ENCODE measurements at places on chromosomes 3 and 15.

DNA sequence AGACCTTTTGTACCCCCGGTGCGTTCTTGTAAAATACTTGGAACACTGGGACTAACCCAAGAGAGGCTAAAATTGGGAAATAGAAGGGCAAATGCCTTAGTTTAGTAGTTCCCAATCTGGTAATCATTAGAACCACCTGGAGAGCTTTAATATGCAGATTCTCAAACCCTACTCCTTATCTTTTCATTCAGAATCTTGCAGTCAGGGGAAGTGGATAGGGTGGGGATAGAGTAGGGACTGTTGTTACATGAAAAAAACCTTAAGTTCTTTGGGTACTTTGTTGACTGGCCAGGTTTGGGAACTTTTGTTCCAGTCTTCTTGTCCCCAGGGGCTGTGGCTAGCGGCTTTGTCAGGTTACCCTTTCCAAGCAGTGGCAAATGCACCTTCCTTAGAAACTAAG is 15.9 kb downstream of the MAPKBP1 start:
- DNase-seq = no peak

DNA sequence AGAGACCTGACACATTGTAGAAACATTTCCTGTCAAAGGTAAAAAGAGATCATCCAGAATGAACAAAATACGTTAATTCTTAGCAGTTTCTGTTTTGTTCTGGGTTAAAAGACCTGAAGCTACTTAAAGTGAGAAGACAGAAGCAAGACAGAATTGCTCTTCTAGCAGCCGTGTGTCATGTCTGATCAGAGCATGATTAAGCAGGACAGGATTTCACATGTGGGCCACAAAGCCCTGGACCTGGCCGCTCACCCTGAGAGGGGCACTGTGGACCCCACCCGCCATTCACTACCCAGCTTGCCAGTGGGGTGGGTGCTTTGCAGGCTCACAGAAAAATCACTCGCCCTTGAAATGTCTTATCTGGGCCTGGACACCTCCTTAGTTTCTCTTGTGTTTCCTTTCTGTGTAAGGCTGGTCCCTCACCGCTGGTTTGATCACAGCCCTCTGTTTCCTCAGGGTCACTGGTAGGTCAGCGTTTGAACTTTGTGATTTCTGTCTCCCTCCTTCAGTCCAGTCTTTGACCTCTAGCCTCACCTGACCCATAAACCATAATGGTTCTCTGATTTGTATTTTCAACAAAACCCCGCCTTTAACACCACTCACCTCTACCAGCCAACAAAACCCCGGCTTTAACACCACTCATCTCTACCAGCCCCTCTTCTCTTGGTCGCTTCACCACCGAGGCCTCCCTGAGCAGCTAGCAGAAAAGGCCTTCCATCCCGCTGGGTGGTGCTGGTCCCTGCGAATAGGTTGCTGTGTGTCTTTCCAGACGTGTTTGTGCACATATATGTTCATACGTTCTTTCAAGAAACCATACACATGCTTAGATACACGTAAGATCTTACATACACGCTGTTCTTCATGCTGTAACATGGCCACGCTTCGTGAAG is 185.0 kb downstream of the OR4M2 start:
- DNase-seq = no peak

DNA sequence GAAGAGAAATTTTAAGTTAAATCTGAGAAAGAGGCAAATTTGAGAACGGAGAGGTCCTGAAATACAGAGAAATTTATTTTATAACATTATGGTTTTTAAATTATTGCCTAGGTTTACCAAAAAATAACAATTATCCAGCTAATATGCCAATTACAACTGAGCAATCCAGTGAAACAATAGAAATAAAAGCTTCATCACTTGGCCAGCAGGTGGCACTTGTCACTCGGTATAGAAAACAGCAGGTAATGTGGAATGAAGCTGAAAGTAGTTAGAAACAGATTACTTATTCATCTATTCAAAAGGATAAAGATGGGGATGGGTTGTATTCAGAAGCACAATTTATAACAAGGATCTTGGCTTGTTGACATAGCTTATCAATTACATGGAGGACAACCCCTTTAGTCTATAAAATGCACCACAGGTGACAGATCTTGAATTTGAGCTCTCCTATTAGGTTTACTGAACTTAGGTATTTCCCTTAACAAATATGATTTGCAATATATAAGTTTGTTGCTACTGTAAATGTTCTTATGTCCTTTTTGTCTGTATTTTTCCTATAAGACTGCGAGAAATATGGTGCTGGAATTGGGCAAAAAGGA is 70.1 kb upstream of the GUCA1C start:
- DNase-seq = peak; percentile 37

DNA sequence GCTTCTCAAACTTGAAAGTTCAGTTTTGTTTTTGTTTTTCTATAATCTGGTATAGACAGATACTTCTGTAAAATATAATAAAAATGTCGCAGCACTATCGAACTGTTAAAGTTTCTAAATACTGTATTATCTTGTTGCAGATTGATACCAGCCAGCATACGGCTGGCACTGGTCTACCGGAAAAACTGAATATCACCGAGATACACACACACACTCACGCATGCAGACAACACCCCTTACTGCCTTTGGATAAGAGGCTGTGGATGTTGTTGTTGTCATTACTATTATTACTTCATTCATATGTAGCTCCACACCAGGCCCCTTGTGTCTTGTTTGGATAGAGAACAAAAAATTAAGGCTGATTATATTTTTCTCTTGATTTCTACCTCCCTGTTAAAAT is 32.4 kb downstream of the MAP6D1 start:
- peak; percentile 31 for DNase-seq

GRCh38 chr15:57462381-57462780 is 86.1 kb downstream of the CGNL1 start:
- no peak for DNase-seq

- no peak for DNase-seq
Measured at GRCh38 chr15:76162784-76163456, 103.1 kb downstream of the TMEM266 start.

DNA sequence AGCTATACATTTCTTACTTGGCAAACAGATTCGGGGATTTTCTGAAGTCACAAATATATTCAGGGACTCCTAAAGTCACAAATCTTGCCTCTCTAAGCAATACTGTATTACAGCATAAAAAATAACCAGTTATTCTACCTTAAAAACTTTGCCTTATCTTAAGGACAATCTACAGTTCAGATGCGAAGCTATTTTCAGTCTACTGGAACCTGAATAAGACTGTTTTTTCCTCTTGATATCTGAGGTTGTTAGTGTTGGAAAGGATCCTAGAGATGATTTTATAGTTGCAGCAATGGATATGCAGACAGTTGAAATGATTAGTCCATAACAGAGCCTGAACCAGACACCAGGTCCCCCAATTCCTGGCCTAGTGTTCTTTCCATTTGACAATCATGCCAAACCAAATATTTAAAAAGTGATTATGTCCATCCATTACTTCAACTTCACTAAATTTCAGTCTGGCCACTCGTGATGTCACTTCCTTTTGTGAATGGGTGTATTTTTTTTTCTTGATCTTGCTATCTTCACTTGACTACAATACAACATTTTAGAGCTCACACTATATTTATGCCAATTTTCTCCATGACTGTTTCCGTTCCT is 1.8 kb downstream of the HDGFL3 start:
- no peak for DNase-seq

DNA sequence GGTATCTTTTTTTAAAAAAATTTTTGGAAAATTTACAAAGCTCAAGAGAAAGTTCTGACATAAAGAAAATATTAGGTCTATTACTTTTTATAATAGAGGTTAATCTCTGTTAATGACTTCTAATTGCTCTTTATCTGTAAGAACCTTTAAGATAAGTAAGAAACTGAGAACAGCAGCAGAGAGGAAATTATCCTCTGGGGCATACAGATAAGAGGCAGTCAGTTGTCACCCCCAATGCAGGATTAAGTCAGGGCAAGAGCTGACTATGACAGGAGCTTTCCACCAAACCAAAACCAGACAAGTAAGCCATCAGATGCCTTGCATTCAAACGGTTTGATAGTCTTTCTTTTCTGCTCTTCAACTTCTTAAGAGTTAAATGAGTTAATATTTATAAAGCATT is 149.0 kb downstream of the GSK3B start:
- DNase-seq = no peak

- no peak for DNase-seq
Measured at GRCh38 chr3:43035801-43036365, 56.8 kb downstream of the GASK1A start.

DNA sequence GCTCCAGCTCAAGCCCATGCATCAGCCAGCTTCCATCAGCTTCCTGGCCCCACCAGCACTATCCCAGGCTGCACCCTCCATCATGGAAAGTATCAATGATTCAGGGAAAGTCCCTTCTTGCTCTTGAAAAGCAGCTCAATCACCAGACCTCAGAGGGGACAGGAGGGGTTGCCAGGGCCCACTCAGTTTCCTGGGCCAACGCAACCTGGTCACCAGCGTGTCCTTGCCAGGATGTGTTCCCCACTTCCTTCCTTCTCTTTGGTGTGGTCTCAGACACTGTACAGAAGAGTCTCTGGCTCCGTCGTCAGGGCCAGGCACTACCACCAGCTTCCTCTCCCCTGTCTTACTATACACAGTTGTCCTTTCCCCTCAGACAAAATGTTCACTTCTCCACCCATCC is 3.0 kb downstream of the HDC start:
- no peak for DNase-seq

GRCh38 chr3:24351779-24352469 is 142.7 kb downstream of the THRB start:
- peak; percentile 40 for DNase-seq

- no peak for DNase-seq
Measured at GRCh38 chr3:26460985-26461384, 161.6 kb upstream of the LRRC3B start.

DNA sequence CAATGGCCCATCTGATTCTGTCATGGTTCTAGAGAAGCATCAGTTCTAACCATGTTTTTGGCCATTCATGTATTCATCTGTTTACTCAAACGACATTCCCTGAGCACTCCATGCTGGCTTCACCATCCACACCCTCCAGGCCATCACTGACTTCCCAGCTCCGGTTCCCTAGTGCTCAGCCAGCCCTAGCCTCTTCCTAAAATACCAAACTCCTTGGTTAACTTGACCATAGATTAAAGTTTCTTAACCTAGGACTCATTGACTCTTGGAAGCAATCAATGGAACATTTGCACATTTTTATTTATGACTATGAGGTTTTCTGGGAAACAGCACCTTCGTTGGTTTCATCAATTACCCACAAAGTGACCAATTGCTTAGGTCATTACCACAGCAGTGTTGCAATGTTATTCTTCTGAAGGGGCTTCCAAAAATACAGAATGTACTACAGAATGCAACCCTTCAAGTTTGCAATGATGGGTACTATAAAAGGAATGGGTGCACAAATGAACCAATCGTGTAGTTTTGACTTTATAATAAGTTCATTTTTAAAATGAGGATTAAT is 27.2 kb upstream of the SLC25A36 start:
- DNase-seq = no peak

- DNase-seq = no peak
Measured at GRCh38 chr3:182636646-182637045, 156.7 kb upstream of the ATP11B start.

GRCh38 chr15:32707436-32707835 is 10.4 kb upstream of the GREM1 start:
- DNase-seq = no peak

- DNase-seq = no peak
Measured at GRCh38 chr3:73385568-73385967, 239.2 kb downstream of the PDZRN3 start.
